ENCODE measurements at places on chromosomes 5 and 9.
A peak's percentile ranks its signal among the peaks of the same experiment; 100 is the strongest.

GRCh38 chr5:113361701-113362100, 73.1 kb downstream of the TSSK1B start:
- no peak for DNase-seq

DNA sequence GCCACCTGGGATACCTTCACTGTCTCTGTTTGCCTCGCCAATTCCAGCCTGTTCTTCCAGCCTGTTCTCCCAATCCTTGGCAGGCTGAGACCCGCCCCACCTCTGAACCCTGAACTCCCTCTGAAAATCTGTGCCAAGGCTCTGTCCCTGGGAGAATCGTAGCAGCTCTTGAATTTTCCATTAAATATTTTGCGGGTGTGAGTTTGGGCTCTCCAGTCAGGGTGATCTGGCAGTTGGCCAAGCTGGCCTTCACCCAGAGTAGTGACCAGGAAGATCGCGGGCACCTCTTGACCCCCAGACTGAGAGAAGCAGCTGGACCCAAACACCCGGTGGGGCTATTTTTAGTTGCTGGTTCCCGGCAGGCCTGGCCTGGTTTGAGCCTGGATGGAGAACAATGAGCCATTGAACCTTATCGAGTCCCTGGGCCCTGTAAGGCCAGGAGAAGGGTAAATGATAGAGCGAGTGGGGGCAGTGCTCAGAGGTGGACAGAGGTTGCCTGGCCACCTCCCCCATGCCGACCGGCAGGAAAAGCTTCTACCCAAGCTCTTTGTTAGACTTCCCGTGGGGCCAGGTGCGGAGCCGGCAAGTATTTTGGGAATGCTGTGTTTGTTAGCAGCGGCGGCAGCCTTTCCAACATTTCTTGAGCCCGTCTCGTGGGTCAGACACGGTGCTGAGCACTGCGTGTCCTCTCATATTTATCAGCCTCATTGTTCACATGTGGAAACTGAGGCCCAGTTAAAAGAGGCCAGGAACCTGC, 146.2 kb downstream of the RGS3 start:
- DNase-seq = no peak

GRCh38 chr5:35651002-35651756, 33.5 kb downstream of the SPEF2 start:
- DNase-seq = peak; percentile 58

GRCh38 chr9:121876255-121876654, 216.9 kb downstream of the TTLL11 start:
- no peak for DNase-seq

- DNase-seq = no peak
These were observed 23.5 kb downstream of the HNRNPH1 start for GRCh38 chr5:179599973-179600372.

DNA sequence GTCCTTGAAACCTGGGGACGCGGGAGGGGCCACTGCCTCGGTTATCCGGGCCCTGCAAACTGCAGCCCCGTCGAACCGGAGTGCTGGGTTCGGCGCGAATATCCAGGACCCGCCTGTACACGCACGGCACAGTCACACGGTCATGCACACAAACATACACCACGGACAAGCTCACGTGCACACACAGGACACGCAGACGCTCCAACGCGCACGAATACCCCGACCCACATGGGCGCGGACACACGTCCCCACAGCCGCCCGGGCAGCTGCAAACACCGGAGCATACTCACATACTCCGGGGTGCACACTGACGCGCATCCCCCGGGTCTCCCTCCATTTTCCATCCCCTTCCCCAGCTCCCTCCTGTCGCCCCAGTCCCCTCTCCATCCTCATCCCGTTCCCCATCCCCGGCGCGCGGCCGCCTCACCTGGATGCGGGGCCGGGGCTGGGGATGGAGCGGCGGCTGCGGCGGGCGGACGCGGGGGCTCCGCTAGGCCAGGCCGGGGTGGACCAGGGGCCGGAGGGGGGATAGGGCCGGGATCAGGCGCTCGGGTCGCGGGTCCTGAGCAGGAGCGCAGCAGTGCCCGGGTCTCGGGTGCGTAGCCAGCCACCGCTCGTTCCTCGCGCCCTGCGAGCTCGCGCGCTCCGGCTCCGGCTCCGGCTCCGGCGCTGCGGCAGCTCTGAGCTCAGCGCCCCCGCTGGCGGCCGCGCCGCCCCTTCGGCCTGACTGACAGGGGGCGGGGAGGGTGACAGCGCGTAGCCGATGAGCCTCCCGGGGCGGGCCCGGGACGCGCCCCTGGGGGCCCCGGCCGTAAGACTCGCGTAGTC, at the start of the genes EIF4E1B and SNCB:
Gene EIF4E1B, plus strand, starts transcription at position 823 of the 828 bp plus-strand sequence. CDS start 12,113 bp downstream, outside the sequence.
Gene SNCB, minus strand, starts transcription at position 682 of the 828 bp plus-strand sequence. CDS start 880 bp downstream, outside the sequence.
- DNase-seq = peak; percentile 38

GRCh38 chr9:87286506-87286905, 211.2 kb upstream of the DAPK1 start:
- no peak for DNase-seq

- DNase-seq = no peak
These were observed 456.5 kb upstream of the CDH9 start for GRCh38 chr5:27494887-27495286.

GRCh38 chr9:81193362-81194339, 495.7 kb downstream of the TLE1 start:
- DNase-seq = no peak

All from fibroblast of skin of scalp (primary cell).